Left renal cortex interstitium (tissue), 4 donors: ENCODE measurements at places on chromosomes 4 and X. TPM values are rescaled to one million over a fixed set of nuclear protein-coding genes. Genes with fewer than 3 reads are reported as not detected.

GRCh38 chr4:917466-917865, 14.7 kb downstream of the GAK start:
- DNase-seq = no peak

GRCh38 chrX:140712413-140713173, 3.0 kb downstream of the LINC00632 start:
- peak; percentile 73 for DNase-seq

- no peak for DNase-seq
Observed at GRCh38 chrX:121256647-121257046, 209.2 kb downstream of the GLUD2 start.

Gene P2RY10
- polyA plus RNA-seq = 0.16 TPM

Gene SMC1A
- 93.5 TPM for polyA plus RNA-seq
